ENCODE measurements at places on chromosomes 1 and 21.

GRCh38 chr1:11472741-11473140, 6.2 kb upstream of the DISP3 start:
- DNase-seq = no peak

- peak; percentile 73 for DNase-seq
Observed at GRCh38 chr1:214524824-214525223, 26.6 kb downstream of the PTPN14 start.

- peak; percentile 74 for DNase-seq
Observed at GRCh38 chr1:42177541-42177981, 13.0 kb upstream of the GUCA2A start.

- DNase-seq = peak; percentile 77
Observed at GRCh38 chr21:27564684-27565301, 597.9 kb upstream of the ADAMTS5 start.

DNA sequence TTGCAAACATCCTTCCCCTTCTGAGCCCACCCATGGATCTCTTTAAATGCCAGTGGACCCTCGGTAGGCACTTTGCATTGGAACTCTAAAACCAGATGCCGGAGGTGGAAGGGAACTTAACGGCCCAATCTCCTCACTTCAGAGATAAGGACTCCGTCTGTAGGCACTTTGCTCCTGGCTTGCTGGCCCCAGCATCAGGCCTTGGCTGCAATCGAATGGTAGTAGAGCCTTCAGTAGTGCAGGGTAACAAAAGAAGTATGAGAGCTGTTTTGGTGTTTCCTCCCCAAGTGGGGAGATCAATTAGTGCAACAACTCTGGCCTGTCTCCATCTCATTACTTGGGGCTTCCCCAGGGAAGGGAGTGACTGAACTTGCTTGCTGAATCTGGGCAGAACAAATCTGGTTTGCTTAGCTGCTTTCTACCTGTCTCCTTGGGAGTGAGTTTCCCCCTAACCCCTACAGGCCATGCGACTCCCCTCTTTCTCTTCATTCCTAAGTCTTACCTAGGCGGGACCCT, 70.8 kb downstream of the TENT5C start:
- no peak for DNase-seq

DNA sequence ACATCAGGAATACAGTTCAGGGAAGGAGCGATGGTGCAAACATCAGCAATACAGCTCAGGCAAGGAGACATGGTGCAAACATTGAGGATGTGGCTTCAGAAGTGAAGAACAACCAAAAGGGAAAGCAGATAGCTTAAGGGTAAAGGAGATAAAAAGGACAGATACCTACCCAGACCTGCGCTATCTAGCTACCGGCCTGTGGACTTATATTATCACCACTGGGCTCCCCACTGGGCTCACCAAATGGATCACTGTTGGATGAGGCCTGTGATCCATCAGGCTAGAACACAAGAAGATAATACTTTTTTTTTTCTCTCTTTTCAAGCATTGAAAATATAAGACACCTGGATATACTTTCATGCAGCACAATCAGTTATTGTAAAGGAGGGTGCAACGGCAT, 44.7 kb upstream of the C8B start:
- no peak for DNase-seq

GRCh38 chr1:110048923-110049601, 14.6 kb downstream of the STRIP1 start:
- no peak for DNase-seq

DNA sequence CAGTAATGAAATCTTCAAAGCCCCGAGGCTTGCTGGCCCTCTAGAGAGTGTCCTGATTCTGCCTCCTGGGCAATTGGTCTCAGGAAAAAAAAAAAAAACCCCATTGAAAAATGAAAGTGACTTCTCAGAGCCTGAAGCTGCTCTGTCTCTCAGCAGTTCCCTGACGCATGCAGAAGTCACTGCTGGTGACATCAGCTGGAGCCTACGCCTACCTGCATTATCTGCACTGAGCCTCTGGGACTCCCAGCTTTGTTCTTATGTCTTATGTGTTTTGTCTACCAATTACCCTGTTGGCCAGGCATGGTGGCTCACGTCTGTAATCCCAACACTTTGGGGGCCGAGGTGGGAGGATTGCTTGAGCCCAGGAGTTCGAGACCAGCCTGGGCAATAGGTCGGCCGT, 10.1 kb upstream of the SLC25A33 start:
- peak; percentile 9 for DNase-seq

DNA sequence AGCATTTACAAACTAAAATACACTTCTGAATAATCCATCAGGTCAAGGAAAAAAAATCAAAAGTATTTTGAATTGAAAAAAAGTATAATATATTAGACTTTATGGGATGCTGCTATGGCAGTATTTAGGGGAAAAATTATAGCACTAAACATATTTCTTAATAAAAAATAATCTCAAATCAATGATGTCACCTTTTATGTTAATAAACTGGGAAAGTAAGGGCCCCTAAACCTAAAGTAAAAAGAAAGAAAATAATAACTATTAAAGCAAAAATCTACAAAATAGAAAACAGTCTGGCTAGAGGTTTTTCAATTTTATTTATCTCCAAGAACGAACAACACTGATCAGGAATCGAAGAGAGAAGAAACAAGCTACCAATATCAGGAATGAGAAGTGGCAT, 160.8 kb upstream of the PLXNA2 start:
- no peak for DNase-seq

DNA sequence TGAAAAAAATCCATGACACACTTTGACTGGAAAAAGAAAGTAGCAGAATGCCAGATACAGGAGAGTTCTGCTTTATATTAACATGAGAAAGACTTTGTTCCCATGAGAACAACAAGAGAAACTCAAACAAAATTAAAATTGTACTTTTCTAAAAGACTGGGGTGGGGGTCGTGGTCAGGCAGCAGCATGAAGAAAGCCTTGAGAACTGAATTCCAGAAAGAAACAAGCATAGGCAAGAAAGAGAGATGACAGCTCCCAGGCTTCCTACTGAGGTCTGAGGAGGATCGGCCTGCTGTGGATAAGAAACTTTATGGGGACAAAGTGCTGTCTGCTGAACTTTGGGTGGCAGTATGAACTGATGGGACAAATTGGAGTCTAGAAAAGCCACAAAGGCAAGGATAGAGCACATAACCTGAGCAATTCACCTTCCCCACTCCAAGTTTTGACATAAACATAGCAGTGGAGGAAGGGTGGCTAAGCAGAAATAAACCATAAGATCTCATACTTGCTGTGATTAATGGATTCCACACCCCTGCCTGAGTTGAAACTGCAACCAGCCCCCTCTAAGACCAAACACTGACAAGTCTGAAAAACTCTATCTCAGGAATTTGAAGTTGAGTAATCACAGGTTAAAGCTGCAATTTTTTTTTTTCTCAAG, 43.7 kb downstream of the COL6A1 start:
- peak; percentile 84 for DNase-seq

All from fibroblast of skin of scalp (primary cell).